Right ventricle myocardium superior (tissue), 1 donor: ENCODE measurements at places on chromosomes 2 and 18. TPM values are rescaled to one million over a fixed set of nuclear protein-coding genes. Genes with fewer than 3 reads are reported as not detected.

GRCh38 chr2:180038997-180039396, 31.9 kb upstream of the CWC22 start:
- no peak for DNase-seq

DNA sequence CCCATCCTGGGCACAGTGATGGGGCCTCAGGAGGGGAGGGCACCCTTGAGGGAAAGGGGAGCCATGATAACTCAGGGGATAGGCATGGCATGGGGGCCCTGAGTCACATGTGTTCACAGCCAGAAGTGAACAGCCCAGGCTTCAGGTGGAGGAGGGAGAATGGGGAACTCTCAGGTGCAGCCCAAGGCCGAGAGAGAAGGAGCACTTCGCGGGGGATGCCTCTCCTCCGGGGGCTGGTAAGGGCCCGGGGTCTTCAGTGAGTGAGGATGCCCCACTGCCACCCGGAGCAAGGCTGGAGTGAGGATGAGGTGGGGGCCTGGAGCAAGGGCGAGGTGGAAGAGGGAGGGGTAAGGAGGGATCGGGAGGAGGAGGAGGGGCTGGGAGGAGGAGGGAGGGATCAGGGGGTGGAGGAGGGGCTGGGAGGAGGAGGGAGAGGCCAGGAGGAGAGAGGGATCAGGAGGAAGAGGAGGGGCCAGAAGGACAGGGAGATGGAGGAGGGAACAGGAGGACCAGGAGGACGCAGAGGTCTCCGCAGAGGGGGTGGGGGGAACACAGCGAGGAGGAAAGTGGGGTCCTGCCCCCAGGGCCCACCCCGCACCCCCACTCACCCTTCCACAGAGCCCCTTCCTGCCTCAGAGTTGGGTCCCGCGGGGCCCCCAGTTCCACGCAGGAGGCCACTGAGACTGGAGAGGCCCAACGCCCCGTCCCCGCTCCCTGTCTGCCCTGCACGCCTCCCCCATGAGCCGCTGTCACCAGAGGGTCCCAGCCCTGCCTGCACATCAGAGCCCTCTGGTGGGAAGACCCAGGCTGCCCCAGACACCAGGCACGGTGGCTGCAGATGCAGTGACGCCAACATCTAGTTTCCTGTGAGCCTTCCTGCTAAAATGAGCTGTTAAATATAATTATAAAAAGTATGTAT, 42.8 kb downstream of the RAMP1 start:
- no peak for DNase-seq

GRCh38 chr18:74831571-74832250, 234.0 kb downstream of the ZNF407 start:
- no peak for DNase-seq

DNA sequence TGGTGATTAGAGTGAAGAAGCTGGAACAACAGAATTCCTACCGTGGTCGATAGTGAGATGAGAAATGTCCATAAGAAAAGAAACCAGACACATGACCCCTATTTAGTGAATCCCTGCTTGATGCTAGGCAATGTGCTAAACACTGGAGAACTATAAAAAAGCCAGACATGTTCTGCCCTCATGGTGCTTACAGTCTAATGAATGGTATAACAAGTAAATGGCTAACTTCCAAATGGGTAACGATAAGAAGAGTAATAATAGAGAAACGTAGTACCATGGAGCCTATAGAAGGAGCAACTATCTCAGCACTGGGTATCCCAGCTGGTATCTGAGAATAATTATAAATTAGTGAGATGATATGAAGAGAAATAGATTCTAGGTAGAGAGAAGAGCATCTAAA, 5.0 kb downstream of the DSG2 start:
- DNase-seq: no peak

DNA sequence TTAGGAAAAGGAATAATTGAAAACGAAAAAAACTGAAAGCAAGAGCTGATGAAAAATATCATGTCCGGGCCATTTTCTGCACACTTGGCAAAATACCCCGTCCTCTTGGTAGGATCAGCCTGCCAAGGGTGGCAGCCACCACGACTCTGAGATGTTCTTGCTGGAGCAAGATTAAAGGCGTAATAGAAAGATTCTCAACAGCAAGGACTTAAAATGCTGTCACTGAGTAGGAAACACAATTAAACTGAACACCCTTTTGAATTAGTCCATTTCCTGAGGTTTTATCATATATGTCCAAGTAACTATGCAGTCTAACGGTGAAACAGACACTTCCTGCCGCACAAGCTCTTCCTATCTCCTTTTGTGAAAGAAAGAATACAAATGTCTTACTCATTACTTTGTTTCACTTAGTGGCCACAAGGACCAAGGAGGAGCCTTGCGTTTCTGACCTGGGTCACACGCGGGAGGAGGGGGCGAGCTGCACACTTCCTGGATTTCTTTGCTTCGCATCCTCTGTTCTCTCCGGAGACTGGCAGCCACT, 222.7 kb downstream of the PIEZO2 start:
- no peak for DNase-seq

GRCh38 chr2:64101141-64101591, 43.1 kb downstream of the PELI1 start:
- DNase-seq: no peak

- no peak for DNase-seq
These were observed 136.0 kb downstream of the CTIF start for GRCh38 chr18:48674758-48675351.

DNA sequence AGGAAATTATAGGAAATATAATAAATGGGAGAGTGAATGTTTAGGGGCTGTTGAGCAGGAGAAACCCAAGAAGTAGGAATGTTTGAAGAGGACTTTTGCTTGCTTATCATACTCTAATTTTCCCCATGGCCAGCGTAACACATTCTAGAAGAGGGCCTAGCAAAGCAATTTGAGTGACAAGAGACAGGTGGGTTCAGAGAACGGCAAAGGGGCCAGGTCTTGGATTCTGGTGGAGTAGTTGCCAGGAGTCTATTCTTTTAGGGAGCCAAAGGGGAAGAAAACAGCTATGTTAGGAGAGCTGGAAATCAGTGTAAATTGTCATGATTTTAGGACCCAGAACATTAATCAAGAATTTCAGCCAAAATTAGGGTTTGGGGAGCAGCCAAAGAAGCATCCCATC, 96.5 kb downstream of the COL5A2 start:
- DNase-seq: no peak

DNA sequence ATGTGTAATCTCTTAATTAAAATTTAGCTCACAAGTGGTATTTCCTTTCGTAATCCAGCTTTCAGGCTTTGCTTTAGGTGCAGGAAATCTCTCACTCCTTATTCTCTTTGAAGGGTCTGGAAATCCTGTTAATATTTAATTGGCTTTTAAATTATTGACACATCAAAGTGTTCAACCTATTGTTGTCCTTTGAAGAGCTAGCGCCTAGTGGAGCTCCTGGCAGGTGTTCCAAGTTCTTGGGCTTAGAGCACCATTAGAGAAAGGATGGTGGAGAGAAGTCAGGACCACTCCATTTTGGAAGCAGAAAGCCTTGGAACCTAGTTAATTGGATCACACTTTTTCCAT, 92.4 kb downstream of the CABLES1 start:
- DNase-seq: no peak

- no peak for DNase-seq
These were observed 54.8 kb upstream of the EML6 start for GRCh38 chr2:54668711-54669110.

LYPD6B gene
- not detected for total RNA-seq

- no peak for DNase-seq
These were observed 9.7 kb downstream of the DOK1 start for GRCh38 chr2:74564222-74564621.

DNA sequence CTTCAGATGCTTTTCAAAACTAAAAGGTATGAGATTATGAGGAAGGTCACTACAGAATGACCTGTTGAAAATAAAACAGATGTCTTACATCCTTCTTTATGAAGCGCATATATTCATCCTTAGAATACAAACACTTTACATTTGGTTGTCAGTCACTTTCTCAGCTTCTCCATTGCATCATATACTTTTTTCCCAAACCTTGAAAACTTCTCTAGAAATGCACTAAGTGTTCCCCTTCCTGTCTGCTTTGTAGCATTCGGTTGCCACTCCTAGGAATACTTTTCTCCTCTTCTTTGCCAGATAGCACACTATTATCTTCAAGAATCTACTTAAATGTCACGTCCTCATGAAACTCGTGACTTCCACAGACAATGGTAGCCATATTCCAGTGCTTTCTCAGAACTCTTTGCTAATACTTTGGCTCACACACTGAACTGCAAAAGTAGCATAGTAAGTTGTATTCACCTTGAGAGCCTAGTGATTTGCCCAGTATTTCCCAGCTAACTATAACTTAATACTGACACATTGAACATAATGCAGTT, 27.6 kb downstream of the DSC1 start:
- DNase-seq: no peak

GRCh38 chr2:129723277-129724020, 256.0 kb upstream of the RAB6C start:
- DNase-seq: no peak

DNA sequence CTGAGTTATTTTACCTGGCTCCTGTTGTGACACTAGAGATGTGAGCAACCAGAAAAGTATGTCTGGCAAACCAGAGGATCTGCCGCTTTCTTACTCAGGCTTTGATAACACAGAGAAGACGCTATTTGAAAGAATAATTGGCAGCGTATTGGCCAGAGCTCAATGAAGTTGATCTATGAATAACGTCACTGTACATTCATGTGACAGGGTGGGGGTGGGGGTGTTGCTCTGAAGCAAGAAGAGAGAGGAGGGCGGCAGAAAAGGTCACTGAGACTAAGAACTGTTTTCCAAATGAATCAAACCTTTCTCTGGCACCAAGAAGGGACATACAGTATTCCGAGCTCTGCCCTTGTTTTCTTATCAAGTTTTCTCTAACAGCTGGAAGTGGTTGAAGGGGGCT, 1.7 kb upstream of the ONECUT2 start:
- no peak for DNase-seq

GRCh38 chr18:6261938-6262337, 152.8 kb downstream of the L3MBTL4 start:
- no peak for DNase-seq

PDE1A gene
- total RNA-seq: 11.4 TPM

DNA sequence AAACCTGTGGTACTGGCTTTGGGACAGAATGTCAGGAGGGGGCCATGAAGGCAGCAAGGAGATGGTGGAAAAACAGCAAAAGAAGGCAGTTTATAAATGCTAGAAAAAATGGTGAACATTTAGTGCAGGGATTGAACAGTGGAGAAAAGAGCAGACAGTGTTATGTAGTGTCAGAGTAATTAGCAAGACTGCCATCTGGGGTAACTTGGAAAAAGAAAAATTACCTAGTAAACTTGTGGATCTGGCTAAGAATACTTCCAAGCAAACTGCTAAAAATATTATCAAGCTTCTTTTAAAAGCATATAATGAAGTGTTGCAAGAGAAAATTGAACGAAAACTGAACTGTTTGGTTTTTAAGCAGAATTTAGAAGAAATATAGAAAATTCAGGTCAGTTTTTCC, 267.8 kb downstream of the INSIG2 start:
- no peak for DNase-seq

GRCh38 chr2:175180701-175181103, 808 bp downstream of the ATP5MC3 start:
- DNase-seq: peak; percentile 51

GRCh38 chr2:195308163-195308562, 348.9 kb upstream of the SLC39A10 start:
- DNase-seq: no peak

IL36A gene
- not detected for total RNA-seq
